ENCODE measurements at places on chromosomes 4 and X.

DNA sequence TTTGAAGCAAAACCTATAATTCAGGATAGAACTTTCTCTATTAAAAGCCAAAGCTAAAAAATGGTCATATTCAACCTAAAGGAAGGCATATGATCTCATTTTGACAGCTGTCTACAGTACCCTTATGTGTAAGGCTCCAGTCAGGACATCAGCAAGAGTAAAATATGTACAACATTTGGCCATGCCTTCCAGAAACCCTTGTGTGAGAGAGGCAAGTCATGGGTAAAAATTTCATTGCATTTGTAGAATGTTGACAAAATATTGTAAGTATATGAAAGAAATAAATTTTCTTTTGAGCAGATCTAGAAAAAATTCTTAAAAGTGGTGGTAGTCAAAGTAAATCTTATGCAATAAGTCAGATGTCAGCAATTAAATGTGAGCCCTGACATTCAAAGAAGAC lies 132.3 kb downstream of the SLC39A8 start:
- DNase-seq, result no peak

DNA sequence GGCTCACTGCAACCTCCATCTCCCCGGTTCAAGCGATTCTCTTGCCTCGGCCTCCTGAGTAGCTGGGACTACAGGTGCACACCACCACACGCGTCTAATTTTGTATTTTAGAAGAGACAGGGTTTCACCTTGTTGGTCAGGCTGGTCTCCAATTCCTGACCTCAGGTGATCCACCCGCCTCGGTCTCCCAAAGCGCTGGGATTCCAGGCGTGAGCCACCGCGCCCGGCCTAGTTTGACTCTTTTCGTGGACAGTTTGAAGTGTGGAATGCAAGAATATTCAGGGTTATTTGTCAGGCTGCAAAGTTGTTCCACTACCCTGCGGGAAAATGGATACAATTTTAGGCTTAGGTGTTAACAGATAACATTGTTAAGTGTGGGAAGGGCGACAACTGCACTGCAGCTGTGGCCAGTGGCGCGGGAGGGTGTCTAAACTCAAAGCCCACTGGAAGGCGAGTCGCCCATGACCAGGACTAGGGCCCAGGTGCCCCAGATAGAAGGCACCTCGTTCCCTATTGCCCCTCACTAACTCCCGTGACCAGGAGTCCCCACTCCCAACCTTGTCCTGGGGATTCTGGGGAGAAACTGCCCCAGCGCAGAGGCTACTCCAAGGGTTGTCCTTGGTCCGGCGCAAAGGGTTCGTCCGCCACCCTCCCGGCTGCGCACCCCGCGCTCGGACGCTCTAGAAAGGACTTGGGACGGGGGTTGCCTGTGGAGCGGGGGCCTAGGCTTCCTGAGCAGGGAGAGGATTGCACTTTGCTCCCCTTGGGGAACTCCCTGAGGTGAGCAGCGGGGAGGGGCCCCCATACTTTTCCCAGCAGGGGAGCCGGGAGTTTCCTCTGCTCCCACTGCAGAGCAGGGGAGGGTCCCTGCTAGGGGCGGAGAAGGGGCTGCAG lies 1.1 kb upstream of the CD99 start:
- no peak for DNase-seq

DNA sequence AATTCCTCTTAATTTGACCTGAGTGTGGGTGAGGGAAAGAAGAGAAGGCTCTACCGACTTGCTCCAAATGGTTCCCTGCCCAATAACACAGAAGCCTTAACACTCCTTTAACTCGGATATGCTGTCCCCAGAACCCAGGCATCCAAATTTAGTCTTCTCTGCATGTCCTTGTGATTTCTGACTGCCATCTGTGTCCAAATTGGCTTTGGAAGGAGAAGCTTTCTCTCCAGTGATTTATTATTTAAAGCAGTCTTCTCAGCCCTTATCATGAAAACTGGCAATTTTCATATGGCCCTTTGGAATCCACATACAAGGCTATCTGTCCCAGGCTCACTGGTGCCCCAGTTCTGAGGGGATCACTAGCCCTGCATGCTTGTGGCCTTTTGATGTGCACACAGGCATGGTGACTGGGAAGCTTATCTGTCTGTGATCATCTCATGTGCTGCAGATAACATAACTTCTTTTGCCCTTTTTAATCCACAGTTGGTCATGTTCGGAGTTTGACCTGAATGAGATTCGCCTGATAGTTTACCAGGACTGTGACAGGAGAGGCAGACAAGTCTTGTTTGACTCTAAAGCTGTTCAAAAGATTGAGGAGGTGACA lies 56.7 kb downstream of the FNIP2 start:
- DNase-seq, result no peak

DNA sequence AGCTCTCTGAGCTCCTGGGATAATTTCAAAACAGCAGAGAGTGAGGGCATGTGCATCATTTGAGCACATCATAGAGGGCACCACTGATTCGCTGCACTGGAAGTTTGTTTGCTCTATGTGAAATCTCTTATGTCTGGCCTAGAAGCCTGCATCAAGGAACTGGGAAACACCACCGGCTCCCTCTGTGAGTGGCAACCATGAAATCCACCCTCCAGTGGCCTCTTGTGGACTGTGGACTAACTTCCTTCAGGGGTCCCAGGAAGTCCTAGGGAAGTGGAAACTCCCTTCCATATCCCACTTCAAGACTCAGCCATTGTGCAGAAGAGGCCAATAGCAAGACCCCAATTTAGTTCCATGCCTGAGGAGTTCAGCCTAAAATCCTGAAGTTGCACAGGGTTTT lies 48.0 kb upstream of the IGFBP7 start:
- DNase-seq, result no peak

DNA sequence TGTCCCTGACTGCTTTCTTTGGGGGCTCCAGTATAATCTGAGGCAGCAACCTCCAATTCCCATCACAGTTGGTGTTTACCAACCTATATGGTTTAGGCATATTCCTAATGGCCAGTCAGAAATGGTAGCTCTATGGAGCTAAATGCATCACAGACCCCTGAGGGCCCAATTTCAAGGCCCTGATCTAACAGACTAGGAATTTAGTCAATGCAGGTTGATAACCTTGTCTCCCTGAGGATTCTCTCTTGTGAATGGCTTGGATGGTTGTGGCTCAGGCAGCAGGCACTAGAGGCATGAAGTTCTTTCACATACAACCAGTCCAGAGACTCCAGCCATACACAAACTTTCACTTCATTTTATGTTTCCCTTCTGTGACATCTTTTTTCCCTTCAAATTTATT lies 59.4 kb downstream of the TMPRSS11F start:
- no peak for DNase-seq

- DNase-seq, result no peak
Measured at GRCh38 chr4:122052677-122053076, 99.5 kb upstream of the BLTP1 start.

DNA sequence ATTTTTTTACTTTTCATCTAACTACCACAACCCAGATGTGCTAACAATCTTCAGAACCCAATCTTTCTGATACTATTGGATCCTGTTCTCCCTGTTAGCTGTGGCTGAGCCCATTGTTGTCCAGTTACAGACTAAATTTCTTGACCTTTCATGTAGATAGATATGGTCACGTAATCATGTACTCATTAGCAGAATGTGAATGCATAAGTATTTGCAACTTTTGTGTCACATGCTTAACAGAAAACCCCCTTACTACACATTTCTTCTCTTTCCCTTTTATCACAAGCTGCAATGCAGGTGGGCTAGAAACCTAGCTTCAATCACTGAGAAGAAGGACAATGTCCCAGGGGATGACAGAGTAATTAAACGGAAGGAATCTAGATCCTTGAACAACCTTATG lies 13.1 kb upstream of the FAM13A start:
- DNase-seq, result no peak
